Stimulated activated CD8-positive, alpha-beta memory T cell treated with anti-CD3 and anti-CD28 coated beads, Interleukin-2, amount 100 ng/mL, for 1 hour (primary cell): ENCODE measurements at places on chromosomes 2 and 18.

DNA sequence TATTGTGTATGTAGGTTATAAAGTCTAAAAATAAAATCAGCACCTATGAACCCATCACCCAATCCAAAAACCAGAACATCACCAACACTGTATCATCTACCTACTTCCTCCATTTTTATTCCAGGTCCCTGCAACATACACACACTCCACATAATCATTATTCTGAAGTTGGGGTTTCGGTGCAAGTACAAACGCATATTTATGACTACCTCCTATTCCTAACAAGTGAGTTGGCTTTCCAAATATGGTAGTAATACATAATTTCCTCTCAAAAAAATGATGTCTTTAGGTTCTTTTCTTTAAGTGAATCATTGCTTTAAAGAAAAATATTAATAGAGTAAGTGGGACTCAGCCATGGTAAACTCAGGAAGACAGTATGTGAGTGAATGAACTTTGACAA is 3.3 kb downstream of the ACVR1 start:
- no peak for DNase-seq

DNA sequence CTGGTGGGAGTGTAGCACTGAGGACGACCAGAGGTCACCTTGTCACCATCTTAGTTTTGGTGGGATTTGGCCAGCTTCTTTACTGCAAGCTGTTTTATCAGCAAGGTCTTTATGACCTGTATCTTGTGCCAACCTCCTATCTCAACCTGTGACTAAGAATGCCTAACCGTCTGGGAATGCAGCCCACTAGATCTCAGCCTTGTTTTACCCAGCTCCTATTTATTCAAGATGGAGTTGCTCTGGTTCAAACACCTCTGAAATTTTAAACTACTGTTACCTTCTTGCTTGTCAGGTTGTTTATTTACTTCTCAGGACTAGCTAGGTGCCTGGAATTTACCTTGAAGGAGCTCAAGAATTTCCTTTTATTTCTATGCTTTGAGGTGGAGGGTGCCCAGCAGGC is 9.5 kb upstream of the KCNG3 start:
- DNase-seq, result no peak

- DNase-seq, result no peak
Measured at GRCh38 chr2:167613471-167613870, 633.9 kb downstream of the STK39 start.

GRCh38 chr2:226609366-226609765 is 190.3 kb downstream of the IRS1 start:
- no peak for DNase-seq

DNA sequence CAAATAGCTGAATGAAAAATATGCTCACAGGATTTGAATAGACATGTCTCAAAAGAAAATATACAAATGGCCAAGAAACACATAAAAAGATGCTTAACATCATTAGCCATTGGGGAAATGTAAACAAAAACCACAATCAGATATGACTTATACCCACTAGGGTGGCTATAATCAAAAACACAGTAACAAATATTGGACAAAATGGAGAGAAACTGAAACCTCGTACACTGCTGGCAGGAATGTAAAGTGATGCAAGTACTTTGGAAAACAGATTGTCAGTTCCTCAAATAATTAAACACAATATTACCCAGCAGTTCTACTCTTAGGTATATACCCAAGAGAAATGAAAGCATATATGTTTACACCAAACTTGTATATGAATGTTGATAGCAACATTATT is 213.0 kb downstream of the PHLPP1 start:
- no peak for DNase-seq

- DNase-seq, result no peak
Measured at GRCh38 chr2:16626997-16627605, 38.5 kb downstream of the CYRIA start.

GRCh38 chr2:39913648-39914461 is 134.8 kb upstream of the THUMPD2 start:
- DNase-seq, result no peak

- no peak for DNase-seq
Measured at GRCh38 chr18:27497246-27497645, 312.1 kb upstream of the CHST9 start.

GRCh38 chr2:38634684-38635083 is 31.2 kb upstream of the GALM start:
- no peak for DNase-seq

- DNase-seq, result no peak
Measured at GRCh38 chr2:196291873-196292800, 120.8 kb upstream of the STK17B start.

GRCh38 chr2:127365211-127365643 is 22.5 kb downstream of the MAP3K2 start:
- DNase-seq, result no peak

- no peak for DNase-seq
Measured at GRCh38 chr18:53566626-53567025, 657.8 kb downstream of the MBD2 start.

- DNase-seq, result no peak
Measured at GRCh38 chr2:196459539-196459938, 180.0 kb upstream of the CCDC150 start.

DNA sequence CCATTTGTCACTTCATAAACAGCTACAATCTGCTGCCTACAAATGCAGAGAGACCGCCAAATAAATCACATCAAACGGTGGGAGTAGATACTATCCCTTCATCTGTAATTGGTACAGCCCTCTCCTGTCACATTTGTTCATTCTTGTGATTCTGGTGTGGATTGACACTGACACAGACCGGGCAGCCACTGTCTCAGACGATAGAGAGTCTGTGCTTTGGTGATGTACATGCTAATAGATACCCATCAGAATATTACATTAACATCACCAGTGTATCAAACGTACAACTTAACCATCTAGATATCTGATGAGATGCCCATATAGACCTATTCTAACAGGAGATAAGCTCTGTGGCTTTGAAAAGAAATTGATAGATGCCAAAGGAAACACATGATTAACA is 419.7 kb upstream of the ZEB2 start:
- DNase-seq, result no peak

DNA sequence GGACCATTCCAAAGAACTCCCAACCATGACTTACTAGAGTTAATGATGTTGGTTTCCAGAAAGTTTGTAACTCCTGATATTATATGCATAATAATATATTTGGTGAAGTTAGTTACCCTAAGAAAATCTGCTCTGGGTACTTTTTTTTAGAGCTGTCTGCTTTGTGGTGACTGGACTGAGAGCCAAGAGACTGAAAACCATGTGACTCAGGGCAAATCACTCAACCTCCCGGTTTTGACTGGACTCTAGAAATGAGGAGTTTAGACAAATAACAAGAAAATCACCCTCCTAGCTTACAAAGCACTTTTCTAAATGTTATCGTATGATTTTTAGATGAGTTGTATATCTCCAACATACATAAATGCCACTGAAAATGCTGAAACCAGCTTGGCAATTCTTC is 138.3 kb upstream of the RND3 start:
- no peak for DNase-seq

DNA sequence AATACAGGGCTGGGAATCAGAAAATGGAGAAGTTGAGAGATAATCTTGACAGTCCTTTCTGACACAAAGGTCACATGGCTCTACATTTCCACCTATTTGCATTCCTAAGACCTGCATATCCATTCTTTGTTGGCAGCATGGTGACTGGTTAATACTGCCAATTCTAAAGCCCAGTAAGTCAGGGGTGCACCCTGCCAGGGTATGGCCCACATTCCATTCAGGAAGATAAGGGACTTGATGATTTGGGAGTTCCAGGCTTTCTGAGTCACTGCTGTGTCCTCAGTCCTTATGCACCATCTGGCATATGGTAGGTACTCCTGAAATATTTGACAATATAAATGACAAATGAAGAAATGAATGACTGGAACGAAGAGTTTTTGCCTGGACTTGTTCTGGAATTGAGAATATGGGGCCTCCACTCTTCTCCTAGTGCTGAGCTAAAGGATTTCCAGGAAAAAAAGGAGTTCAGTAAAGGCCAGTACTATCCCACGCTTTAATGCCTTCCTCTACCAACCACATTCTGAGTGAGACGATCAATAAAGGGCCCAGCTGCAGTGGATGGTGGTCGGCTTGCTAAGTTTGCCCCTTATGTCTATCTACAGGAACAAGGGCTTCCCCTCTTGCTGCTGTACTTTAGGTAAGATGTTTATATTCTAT is 31.7 kb upstream of the EIF2AK3 start:
- DNase-seq, result no peak

- DNase-seq, result no peak
Measured at GRCh38 chr2:163465440-163465839, 270.4 kb downstream of the FIGN start.

DNA sequence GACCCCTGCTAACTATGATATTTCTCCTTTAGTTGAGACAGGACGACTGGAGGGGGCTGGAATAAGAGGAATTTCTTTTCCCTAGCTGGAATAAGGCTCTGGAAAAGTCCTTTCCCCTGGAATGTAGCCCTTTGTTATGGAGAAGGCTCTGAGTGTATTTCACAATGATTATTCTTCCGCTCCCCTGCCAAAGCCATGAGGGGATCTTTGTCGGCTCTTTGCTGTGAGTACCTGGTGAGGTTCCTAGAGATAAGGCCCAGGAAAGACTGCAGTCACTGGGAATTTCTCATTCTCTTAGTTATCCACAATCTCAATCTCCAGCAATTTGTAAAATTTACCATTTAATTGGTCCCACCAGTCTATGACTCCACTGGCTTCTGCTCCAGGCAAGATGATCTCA is 340.2 kb upstream of the HNRNPA3 start:
- DNase-seq, result no peak

DNA sequence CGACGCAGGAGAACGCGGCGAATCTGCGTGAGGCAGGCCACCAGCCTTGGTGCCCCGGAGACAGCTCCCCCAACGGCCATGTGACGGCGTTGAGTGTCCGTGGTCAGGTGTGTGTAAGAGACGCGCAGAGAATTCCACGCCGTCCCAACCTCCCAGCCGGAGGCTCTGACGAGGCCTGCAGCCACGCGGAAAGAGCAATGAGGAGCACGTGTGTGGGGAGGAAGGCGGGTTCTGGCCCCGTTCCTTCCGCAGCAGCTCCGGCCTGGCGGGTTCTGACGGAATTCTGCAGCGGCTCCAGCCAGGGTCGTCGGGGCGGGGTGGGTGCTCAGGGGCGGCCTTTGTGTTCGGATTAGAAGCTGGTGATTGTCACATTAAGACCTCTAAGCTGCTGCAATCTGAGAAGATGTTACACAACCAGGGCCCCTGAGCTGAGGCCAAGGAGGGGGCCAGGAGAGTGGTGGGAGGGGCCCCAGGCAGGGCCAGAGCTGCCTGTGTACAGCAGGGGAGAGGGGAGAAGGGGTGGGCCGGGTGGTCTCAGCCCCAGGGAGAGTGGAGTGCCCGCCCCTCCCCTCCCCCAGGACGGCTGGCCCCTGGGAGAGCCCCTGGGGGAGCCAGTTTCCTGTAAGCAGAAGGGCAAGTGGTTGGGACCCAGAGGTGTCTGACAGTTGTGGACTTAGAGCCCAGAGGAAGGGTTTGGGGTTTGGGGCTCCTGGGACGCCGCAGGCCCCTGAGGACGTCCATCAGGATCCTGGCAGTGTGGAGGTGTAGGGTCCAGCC is 5.1 kb upstream of the GAL3ST2 start:
- no peak for DNase-seq

DNA sequence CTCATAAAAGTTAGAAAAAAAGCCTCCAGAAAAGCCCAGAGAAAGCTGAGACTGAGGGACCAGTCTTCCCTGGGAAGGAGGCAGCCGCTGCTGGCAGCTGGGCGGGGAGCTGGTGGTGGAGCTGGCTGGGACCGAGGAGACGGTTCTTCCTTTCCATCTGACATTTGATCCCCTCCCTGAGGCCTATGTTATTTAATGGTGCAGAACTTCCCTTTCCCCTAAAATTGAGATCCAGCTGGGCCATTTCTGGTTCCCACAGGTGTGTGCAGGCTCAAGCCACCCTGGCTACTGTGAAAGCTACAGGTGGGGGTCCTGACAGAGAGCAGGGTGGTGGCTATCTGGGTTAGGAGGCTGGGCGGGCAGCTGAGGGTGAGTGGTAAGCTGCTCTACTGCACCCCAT is 81.5 kb upstream of the FZD7 start:
- DNase-seq, result no peak

- DNase-seq, result no peak
Measured at GRCh38 chr2:70777450-70777849, 9.4 kb upstream of the ADD2 start.

DNA sequence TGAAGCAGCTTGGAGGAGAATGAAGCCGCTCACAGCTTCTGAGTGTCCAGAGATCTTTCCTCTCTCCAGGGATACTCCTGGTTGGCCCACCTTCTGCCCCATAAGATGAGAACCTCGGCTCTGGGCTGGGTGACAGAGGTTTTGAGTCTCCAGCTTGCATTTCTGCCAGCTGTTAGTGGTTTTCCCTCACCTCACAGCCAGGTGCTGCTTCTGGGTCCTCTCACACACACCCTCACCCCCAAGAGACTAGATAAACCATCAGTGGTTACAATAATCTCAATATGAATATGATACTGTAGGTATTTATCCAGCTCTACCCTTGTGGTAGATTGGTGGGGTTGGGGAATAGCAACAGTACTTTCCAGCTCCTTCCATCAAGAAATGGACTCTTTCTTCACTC is 161.7 kb upstream of the SIX3 start:
- DNase-seq, result no peak
